ENCODE measurements at places on chromosomes 12 and 14.

- no peak for DNase-seq
Observed at GRCh38 chr14:59343585-59343984, 121.6 kb downstream of the GPR135 start.

DNA sequence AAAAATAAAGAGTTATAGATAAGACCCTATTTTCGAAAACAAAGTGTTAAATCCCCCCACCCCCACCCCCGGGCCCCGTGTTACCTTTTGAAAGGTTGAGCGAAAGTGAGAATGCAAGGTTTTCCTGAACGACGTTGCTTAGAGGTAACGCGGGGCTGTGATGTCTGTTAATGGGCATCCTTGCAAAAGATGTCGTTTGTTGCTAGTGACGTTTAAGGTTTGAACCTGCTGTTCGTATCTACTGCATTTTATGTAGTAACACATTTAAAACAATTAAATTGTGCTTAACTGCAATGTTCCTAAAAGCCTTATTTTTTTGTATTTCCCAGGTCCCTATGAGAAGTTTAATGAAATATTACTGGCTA lies 1.2 kb downstream of the CPSF6 start:
- DNase-seq: no peak

GRCh38 chr12:80282761-80283160 lies 161.3 kb upstream of the PTPRQ start:
- no peak for DNase-seq

DNA sequence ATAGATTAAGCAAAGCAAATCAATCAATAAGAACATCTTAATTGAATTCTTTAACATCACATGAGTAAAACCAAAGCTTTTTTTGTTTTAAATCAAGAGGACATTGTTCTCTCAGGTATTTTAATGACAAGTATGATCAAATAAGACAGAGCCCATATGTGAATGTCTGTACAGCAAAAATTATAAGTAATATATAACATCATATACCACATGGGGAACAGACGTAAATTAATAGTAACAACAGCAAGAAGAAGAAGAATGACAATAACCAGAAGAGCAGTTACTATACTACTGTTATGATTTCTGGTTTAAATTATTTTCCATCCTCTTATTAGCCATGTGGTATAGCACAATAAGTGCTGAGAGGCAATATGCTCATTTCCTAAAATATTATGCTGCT lies 335.5 kb downstream of the ADAMTS20 start:
- DNase-seq: no peak

DNA sequence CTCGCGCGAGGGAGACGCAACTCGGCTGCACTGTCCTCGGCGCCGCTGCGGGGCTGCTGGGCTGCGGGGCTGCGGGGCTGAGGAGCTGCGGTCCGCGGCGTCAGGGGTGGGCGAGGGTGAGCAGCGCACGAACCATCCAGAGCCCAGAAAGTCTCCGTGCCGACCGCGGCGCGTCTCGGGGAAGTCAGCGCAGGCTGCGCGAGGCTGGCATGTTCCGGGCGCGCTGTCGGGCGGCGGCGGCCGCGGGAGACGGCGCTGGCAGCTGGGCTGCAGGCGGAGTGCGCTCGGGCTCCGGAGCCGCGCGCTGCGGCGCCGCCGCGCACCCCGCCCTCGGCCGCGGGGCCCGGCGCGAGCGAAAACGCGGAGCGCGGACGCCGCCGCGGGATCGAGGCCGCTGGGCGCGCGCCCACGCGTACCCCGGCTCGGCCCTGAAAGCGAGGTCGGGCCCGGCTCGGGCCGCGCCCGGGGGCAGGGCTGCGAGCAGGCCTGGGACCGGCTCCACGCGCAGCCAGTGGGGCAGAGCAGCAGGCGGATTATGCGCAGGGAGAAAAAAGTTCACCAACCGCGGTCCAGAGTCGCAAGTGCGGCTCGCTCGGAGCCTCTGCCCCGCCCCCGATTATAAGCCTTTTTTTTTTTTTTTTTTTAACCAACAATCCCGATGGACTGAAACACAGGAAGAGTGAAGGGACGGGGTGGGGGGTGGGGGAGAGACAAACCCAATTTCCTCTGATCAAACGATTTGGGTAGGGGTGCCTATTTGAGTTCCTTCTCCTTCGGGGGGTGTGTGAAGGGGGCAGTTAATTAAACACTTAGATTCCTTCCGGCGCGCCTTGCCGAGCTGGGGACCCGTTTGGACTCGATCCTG lies at the start of gene PRICKLE1:
Gene PRICKLE1 (minus strand): TSS at position 282 of the 865 bp plus-strand sequence. CDS start 117,230 bp downstream, outside the sequence.
- no peak for DNase-seq

DNA sequence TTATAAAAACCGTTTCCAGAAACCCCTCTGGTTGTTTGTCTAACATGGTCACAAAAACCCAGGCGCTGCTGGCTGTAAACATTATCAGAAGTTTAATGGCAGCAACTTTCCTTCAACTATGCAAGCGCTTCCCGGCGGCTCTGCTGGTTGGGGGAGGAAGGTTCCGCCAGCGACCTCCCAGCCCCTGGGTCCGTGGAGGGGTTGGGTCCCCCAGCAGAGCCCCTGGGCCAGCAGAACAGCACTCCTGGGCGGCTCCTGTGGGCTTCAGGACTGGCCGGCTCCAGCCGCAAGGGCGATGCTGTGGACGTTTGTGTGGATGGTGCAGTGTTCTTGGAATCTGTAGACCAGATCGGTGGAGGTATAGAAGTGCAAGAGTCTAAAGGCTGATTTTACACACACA lies 26.0 kb downstream of the LRCOL1 start:
- DNase-seq: no peak

DNA sequence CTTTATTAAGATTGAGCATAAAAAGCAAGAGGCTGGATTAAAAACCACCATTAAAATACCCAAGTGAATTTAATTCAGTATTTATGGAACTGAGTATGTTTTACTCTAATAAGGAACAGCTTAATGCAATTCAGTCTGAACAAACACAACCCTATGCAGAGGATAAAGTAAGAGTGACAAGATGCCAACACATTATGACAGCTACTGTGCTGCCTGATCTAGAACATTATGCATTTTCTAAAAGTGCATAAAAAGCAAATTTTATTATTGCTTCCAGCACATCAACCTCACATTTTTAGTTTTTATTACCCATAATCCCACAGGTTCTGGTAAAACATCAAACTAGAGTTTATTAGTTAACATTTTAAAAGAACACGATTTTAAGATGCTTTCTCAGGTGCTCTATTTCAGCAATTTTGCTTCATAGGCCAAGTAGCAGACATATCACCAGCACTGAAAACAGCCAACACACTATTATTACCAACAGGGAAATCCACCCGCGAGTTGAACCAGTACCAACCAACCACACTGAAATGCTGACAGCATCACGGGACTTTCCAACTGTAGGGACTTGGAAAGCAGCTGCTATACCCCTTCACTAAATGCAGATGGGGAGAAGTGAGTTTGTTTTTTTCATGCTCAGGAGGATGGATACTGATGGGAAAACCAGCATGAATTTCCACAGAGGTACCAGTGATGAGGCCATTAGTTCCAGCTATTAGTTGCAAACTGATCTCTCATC lies 372.1 kb downstream of the KCNH5 start:
- no peak for DNase-seq

- DNase-seq: no peak
Observed at GRCh38 chr14:73762375-73762822, 48.2 kb upstream of the PNMA1 start.

Measured in hippocampal formation (tissue), 2 donors.